ENCODE measurements at places on chromosomes 12 and 14.

GRCh38 chr12:7219599-7220243 lies 30.2 kb downstream of the PEX5 start:
- DNase-seq: peak; percentile 34

DNA sequence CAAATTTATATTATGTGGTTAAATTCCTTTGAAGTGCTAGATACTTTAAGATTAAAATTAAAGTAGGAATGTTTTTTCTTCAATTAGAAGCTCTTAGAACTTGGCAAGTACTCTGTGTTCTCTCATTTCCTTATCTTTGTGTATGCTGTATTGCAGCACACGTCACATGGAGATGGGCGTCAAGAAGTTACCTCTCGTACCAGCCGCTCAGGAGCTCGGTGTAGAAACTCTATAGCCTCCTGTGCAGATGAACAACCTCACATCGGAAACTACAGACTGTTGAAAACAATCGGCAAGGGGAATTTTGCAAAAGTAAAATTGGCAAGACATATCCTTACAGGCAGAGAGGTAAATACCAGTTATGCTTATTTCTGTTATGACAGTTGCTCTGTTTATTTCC lies 19.7 kb downstream of the MARK3 start:
- no peak for DNase-seq

DNA sequence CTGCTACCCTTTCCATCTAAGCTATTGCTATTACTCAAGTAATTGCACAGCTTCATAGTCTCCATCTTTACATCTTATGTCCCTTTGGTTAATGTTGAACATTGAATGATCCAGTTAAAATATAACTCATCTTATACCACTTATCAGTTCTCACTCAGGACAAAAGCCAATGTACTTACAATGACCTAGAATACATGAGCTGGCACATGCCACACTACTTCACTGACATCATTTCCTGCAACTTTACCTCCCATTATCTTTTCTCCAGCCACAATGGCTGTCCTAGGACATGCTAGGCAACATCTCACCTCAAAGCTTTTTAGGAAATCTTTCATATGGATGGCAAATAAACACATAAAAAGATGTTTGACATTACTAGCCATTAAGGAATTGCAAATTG lies 309.2 kb downstream of the FOXG1 start:
- DNase-seq: no peak

GRCh38 chr14:91521061-91521640 lies 11.0 kb upstream of the PPP4R3A start:
- no peak for DNase-seq

DNA sequence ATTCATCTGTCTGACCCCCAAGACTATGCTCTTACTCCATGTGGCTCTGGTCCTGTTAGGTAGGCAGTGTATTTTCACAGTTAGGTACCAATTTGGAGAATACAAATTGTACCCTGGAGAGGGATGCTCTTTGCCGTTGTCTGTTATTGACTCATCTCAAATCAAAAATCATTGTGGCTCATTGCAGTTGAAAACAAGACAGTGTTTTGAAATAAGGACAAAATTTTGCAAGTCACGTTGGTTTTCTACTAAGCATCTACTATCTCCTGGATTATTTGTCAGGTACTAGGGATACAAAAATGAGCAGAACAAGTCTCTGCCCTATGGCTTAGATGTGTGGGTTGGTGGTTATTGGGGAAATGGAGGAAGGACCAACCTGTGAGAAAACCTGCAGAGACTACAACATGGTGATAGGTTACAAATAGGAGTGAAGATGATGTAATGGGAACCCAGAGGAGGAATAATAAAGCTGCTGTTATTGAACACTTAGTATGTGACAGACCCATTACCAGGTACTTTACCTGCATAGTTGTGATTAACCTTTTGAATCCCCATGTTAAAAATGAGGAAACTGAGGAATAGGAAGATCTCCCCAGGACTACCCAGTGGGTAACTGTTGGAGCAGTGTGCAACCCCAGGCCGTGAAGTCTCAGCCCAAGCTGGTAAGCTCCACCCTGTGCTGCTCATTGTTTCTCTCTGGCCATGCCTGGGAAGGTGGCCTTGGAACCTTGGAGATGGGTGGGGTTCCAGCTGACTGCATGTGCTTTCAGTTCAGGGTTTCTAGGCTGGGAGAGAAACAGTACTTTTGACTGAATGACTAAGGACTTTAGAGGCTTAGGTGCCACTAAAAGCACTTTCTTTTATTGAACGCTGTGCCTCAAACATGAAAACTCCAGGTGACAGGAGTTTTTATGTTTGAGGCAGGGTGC lies 72.9 kb upstream of the SRSF5 start:
- DNase-seq: no peak

DNA sequence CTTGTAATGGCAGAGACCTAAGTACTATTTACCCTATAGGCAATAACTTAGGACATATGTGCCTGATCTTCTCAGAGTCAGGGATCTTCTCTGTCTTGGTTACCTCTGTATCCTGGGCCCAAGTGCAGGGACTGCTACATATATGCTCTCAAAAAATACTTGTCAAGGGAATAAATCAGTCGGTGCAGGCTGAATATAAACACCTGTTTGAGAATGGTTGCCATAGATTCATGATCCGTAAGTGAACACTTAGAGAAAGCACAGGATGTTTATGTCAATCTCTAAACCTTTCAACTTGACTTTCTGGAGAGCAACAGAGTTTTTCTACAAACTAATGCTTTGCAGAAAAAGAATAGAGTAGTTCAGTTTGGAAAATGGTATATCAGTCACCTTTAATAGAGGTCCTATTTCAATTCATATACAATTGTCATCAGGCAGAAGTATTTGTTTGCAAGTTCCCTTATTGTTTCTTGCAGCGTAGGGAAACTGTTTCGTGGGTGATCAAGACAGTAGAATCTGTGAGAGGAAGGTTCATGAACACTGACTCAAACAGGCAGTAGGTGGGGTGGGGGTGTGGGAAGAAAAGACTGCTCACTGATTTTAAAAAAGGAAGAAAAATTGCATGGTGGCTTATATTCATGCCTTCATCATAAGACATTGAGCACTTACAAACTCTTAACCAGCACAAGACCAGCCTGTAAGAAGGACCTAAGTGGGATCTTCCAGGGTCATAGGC lies 6.0 kb upstream of the UBE2N start:
- DNase-seq: no peak

GRCh38 chr14:101123618-101124510 lies 220.3 kb upstream of the RTL1 start:
- DNase-seq: no peak

DNA sequence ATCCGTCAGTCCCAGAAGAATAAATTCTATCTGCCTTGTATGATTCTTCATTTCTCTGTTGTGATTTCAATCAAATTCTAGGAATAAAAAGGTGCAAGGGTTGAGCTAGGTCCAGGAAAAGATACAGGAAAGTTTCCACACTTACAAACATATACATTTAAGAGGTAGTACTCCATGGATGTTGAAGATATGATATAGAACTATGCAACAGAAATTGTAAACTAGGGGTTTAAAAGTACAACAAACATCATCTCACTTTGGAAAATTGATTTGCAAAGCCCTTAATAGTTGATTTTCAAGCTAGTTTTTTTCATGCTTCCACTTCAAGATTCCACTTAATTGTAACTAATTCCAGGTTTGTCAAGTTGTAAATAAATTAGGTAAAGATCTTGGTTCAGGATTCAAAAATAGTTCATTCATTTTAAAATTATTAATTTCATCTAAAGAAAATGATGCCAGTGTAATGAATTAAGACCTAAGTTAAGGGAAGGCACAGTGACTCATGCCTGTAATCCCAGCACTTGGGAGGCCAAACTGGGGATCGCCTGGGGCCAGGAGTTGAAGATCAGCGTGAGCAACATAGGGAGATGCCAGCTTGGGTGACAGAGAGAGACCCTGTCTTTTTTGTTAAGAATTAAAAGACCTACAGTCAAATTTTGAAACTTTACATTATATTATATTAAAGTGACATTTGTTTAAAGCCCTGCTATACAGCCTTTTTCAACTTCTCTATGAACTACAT lies at the start of gene OR6C70:
Gene OR6C70 (minus strand): TSS at position 51 of the 742 bp plus-strand sequence. CDS start 0 bp downstream, at position 51.
- DNase-seq: no peak

DNA sequence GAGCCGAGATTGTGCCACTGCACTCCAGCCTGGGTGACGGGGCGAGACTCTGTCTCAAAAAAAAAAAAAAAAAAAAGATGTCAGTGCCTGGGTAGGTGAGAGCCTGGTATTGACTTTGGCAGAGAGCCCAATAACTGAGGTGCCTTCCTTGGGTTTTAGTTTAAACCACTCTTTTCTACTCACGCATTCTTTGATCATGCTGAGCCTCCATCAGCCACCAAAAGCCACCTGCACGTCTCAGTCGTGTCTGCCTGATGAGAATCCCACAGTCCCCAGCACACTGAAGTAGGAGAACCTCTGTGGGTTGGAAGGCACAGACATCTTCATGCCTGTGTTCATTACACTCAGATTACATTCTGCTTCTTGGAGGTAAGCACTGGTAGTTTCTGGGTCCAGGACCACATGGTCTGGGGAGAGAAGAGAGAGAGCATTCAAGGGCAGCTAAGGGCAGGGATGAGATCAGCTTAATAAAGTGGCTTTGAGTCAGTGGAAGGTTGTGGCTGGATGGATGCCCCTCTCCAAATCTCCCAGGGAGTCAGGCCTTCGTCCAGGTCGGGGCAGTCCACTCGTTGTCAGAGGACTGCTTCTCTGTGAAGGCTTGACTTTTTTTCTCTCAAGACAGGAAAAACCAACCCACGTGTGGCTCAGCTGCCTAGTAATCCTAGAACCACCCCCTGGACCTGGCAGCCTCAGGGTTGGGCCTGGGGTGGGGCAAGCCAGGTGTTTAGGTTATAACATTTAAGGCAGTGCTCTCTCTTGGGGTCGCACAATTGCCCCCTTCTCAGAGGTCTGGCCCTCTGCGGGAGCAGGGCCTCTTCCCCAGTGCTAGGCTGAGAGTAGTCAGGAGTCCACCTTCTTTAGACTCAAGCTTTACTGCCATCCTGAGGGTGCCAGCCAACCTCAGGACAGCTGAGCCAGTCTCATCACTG lies 32.6 kb upstream of the MAX start:
- no peak for DNase-seq

GRCh38 chr14:76320486-76320885 lies 55.5 kb upstream of the ESRRB start:
- no peak for DNase-seq

- no peak for DNase-seq
Observed at GRCh38 chr14:99792210-99792535, 1.0 kb upstream of the EML1 start.

DNA sequence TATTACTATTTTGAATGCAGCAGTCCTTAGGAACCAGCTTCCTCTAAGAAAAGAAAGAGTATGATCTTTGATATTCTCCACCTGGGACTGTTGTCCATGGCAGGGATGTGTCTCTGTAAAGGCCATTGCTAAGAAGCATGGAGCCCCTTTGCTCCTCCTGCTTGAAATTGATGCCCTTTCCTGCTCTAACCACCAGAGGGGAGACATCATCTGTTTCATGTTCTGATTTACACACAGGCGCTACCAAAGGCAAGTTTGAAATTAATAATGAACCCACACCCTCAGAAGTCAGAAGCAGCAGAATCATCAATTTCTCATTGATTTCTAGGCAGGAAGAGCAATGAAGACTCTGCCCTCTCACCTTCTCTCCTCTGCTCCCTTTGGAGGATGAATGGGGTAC lies 253.8 kb downstream of the RMST start:
- DNase-seq: no peak

DNA sequence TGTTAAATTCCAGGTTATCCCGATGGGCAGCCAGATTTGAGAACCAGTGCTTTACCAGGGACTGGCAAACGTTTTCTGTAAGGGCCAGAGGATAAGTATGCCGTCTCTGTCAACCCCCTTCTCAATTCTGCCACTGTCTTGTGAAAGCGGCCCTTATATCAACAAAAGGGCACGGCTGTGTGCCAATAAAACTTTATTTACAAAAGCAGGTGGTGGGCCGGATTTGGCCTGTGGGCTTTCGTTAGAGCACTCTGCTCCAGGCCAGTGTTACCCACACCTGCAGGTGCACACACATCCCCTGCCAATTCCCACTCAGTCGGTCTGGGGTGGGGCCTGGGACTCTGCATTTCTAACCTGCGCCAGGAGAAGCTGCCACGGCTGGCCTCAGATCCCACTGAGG lies 111.2 kb downstream of the RFLNA start:
- no peak for DNase-seq

DNA sequence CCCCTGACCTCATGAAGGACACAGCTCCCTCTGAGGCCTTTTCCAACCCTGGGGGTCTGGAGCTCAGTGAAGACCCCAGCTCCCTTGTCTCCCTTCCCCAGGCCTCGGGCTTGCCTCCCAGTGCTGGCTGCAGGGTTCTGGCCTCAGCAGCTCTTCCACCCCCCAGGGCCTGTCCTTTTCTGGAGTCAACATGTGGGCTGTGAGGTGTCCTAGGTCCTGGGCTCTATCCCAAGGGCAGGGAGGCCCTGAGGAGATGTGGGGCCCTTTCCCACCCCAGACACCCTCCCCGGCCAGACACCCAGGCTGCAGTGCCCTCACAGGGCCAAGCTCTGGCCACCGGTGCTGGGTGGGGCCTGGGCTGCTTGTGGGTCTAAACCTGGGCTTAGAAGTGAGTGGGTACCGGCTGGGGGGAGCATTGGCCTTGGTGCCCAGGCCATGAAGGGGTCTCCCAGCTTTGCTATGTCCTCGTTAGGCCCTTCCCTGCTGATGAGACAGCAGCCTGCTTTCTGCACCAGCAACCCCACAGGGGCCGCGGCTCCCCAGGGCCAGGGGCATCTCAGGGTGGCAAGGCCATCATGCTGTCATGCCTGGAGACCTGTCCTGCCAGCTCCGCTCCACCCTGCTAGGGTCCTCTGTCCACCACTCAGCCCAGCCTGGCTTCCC lies 2.7 kb upstream of the CRIP2 start:
- no peak for DNase-seq

- DNase-seq: no peak
Observed at GRCh38 chr14:22118899-22119477, 445.4 kb upstream of the OR4E1 start.

DNA sequence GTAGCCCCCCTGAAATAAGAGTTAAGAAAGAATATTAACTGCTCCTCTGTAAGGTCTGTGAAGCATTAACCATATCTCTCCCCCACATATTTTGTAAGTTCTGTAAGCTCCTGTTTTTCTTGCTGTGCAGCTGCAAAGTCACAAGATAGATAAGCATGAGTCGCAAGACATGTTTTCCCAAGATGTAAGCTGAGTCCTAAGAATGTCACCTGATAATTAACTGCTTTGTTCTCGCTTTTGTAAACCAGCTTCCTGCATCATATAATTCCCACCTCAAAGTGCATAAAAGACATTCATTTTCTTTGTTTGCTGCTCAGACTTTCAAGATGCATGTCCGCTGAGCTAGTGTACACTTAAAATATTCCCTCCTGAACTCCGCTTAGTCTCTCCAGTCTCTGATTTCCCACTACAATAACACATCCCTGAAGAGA lies 27.0 kb upstream of the PHC1 start:
- no peak for DNase-seq

- no peak for DNase-seq
Observed at GRCh38 chr12:65279369-65280112, 1.1 kb downstream of the MSRB3 start.

DNA sequence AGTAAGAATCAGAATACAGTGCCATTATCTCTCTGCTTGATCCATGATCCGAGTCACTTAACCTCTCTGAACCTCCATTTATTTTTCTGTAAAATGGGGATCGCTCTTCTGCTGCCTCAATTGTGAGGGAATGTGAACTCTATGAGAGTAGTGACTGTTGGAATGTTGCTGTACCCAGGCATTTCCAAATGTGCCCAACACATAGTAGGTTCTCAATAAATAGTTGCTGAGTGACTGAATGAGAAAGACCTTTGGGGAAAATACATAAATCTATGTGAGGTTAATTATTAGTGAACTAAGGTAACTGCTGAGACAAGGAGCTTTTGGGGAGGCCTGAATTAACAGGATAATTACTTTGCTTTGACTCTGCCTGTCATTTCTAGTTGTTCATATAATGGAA lies 33.9 kb upstream of the NR1H4 start:
- no peak for DNase-seq

Data from stimulated activated CD4-positive, alpha-beta T cell treated with anti-CD3 and anti-CD28 coated beads, TNF-alpha, amount 100 ng/mL, for 4 hours (primary cell).